Stimulated activated CD8-positive, alpha-beta memory T cell treated with anti-CD3 and anti-CD28 coated beads, Interleukin-15, amount 100 ng/mL, for 24 hours (primary cell): ENCODE measurements at places on chromosomes 11 and 22.

- DNase-seq, result no peak
Observed at GRCh38 chr22:24542641-24543040, 12.3 kb downstream of the GUCD1 start.

DNA sequence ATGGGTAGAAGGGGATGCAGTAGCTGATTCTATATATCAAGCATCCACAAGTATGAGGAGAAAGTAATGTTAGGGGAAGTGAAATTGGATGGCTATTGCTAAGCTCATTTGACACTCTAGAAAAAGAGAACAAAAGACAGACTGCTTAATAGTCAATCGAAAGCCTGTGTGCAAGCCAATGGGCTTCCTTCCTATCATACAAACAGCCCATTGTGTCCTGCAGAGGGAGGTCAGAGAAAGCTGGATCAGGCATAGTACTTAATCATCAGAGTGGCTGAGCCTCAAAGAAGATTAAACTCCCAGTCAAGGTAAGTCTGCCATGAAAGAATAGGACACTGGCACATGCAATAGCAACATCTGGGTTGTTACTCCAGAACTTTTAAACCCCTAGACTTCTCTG, 50.9 kb upstream of the PGR start:
- no peak for DNase-seq

GRCh38 chr22:42179616-42180015, 49.0 kb upstream of the CYP2D6 start:
- no peak for DNase-seq

- no peak for DNase-seq
Observed at GRCh38 chr11:104060004-104060794, 23.8 kb downstream of the DDI1 start.

DNA sequence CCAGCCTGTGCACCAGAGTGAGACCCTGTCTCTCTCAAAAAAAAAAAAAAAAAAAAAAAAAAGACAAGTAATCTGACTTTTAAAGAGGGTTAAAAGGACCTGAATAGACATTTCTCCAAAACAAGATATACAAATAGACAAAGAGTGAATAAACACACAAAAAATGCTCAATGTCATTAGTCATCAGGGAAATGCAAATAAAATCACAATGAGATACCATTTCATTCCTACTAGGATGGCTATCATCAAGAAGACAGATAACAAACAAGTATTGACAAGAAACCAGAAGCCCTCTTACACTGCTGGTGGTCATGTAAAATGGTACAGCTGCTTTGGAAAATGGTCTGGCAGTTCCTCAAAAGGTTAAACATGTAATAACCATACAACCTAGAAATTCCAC, 4.1 kb downstream of the RIC3 start:
- no peak for DNase-seq

DNA sequence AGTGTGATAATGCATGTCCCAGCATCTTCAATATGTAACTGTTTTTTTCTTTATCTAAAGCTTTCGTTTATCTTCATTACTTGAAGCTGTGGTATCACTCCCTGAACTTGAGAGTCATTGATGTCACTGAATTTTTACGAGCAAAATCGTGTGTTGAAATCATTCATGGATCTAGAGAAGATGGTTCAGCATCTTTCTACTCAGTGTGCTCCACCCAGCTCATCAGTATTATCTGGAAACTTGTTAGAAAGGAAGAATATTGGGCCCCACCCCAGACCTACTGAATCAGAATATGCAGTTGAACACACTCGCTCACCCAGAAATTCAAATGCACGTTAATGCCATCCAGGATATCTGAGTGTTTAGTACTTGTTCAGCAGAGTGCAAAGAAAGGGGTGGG, 8.3 kb downstream of the CDON start:
- no peak for DNase-seq

DNA sequence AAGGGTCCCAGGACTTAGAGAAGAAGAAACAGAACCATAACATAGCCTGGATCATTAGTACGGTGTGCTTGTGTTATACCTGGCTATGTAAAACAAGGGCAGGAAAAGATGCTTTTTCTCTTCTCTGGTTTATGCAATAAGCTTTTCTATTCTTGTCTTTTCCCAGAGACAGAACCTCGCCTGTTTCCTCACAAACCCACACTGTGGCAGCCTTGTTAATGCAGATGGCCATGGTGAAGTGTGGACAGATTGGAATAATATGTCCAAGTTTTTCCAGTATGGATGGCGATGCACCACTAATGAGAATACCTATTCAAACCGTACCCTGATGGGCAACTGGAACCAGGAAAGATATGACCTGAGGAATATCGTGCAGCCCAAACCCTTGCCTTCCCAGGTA, 2.9 kb downstream of the CFAP68 start:
- DNase-seq, result no peak

- no peak for DNase-seq
Observed at GRCh38 chr22:22245935-22246525, 1.4 kb downstream of the VPREB1 start.

DNA sequence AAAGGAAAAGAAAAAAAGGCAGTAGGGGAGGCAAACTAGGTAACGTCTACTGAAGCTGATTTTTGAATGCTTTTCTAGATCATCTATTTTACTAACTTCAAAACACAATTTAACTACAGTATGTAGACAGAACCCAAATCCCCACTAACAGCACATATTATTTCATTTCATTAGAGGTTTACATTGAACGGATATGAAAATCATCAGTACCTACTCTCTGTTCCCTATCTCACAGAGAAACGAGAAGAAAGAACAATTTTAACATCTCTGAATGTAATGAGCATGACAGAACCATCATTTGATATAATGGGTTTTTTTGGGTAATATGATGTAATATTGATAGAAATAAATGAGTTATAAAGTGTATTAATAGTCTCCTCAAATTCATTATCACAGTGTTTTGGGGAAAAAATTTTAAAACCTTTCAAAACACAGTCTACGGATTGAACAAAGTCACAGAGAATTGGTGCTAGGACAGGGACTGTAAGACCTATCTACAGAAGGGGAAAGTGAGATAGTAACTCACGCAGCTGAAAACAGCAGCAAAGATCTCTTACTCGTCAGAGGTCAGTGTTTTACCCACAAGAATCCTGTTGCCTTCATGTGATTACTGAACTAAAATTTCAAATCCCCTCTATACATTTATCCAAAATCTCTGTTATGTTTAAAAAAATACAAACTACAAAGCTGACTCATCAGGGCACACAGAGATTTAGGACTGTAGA, 77.3 kb downstream of the ZBTB44 start:
- no peak for DNase-seq

DNA sequence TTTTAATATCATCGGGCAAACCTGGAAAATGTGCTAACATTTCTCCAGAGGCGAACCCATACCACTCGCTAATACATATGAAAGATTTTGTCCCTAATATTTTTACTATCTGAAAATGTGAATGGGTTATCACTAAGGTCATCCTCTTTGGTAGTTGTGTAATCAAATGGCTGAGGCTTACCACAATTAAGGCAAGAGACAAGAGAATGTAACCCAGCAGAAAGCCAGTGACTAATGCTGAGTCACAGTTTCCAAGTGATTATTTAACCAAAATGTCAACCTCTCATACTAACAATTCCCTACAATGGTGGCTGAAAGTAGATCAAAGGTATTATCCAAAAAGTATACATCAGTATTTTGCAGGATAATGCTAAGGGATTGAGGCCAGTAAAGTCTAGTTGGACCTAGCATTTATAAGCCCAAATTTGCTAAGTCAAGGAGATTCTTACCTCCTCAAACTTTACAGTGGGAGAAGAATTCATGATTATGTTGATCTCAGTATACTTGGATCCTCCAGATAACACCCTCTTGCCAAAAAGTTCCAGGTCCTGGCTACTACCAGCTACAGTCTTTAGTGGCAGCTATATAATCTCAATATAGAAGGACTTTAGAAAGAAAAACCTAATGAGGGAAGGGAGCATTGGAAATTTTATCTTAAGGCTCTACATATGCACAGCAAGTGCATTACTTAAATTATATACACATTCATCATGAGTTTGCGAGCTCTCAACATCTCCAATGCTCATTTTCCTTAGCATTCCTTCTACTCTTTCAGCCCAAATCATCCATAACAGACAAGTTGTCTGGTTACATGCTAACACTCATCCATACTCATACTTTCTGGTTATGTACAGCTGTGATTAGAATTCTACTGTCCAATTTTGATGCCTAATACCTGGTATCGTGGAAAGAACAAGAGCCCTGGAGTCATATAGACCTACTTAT, 25.4 kb downstream of the SIK3 start:
- DNase-seq, result no peak

- DNase-seq, result peak; percentile 21
Observed at GRCh38 chr22:40176921-40177737, 596 bp upstream of the TNRC6B start.

DNA sequence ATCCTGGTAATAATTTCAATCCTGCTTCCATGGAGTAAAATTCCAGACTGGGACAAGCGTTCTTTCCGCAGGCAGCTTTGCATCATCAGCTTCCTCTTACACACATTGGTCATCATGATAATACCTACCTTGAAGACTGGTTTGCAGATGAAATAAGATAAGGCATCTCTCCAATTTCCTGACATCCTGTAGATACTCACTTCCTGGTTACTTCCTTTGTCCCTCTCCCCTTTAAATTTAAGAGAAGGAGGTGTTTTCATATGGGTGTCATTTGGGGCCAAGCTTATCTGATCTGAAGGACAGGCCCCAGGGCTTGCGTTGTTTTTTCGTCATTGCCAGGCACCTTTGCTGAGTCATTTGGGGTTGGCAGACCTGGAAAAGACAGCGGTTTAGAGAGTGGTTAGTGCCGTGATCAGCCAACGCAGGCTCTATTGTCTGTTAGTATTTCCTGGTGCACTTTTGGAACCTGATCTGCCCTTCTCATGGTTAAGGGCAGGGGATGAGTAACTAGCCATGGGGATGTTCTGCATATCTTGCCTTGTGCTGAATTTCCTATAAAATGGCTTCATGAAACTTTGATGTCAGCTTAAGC, 24.1 kb downstream of the GRAMD1B start:
- DNase-seq, result no peak

GRCh38 chr22:38684895-38685294, 3.1 kb downstream of the TOMM22 start:
- no peak for DNase-seq

GRCh38 chr11:133366147-133366546, 166.2 kb downstream of the OPCML start:
- no peak for DNase-seq

- peak; percentile 47 for DNase-seq
Observed at GRCh38 chr22:45671783-45672563, at the start of gene ATXN10. Gene ATXN10 (plus strand): TSS chr22:45671834. CDS start chr22:45672064, 230 bp downstream.

DNA sequence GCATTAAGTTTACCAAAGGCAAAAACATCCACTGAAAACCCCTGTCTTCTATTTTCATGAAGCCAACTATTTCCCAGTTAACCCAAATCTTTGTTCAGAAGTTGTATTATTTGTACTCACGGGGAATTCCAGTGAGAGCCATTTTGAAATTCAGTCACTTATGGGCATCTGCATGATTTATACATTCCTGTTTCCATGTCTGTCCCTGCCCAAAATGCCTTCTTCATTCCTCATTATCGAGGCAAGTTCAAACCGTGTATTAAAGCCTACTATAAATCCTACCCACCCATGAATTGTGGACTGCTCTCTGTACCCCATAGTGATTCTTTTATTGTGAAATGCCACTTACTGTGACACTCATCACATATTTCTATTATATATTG, 772.7 kb downstream of the DLG2 start:
- no peak for DNase-seq

DNA sequence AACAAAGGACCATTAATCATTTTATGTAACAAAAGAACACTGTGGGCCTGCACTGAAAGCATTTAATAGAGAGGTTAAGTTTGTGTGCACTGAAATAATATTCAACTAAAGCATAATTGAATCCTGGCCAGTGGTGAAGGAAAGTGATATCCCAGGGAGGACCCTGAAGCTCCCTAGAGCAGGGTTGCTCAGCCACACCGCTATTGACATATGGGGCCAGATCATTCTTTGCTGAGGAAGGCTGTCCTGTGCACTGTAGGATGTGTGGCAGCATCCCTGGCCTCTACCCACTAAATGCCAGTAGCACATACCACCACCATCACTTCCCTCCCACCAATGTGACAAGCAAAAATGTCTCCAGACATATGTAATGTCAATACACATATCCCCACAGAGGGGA, 166.1 kb upstream of the MTNR1B start:
- DNase-seq, result no peak

- DNase-seq, result no peak
Observed at GRCh38 chr11:46555267-46556054, 38.4 kb downstream of the AMBRA1 start.

DNA sequence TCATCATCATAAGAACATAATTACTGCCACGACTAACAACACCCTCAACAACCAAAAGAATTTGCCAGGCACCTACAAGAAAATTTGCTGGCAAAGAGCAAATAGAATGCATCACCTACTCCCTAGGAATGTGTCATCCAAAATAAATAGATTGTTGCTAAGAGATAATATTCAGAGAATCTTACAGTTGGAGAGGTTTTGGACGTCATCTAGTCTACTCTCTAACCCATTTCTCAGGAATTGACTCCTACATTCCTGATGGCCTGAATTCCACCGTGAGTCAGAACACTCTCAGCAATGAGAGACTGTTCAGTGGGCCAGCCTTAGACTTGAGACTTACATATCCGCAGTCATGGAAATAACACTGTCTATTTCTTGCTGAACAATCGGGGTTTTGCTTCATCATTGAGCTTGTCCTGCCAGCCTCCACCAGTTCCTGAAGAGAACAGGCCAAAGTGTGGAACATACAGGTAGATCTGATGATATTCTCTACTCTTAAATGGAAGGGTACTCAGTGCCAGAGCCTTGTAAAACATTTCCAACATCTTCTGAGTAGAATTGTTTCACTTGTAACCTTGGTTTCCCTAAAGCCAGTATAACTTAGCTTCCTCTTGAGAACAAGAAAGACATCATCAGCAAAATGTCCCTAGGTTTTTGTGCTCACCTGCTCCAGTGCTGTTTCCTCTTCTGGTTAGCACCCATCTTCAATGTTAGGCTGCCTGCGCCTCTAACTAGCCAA, 8.3 kb downstream of the KIRREL3 start:
- DNase-seq, result no peak

GRCh38 chr11:94926698-94927237, 46.6 kb downstream of the CWC15 start:
- DNase-seq, result no peak

DNA sequence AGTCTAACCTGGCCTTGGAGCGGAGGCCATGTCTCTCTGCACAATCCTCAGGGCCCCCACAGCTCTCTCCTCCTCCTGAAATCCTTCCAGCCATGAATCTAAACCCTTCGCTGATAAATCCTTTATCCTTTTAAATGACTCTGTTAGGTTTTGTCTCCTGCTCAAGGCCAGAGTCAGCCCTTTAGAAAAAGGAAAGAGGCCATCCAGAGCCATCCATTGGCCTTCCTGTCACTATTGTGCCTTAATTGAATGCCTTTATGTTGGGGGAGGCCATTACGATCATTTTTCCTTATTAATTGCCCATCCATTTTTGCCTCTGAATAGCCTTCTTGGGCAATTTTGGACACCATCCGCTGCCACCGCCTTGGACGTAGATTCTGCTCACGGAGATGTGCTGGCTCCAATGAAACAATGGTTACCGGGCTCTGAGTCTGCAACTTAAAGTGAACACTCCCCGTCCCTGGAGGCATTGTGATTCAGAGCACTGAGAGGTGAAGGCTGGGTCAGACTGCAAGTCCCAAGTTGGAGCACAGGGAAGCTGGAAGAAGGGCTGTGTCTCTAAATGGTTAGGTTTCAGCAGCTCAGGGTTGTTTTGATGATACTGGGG, 213.0 kb upstream of the E2F8 start:
- DNase-seq, result no peak
